Panc1 (cell line): ENCODE measurements at places on chromosomes 5 and 9.

DNA sequence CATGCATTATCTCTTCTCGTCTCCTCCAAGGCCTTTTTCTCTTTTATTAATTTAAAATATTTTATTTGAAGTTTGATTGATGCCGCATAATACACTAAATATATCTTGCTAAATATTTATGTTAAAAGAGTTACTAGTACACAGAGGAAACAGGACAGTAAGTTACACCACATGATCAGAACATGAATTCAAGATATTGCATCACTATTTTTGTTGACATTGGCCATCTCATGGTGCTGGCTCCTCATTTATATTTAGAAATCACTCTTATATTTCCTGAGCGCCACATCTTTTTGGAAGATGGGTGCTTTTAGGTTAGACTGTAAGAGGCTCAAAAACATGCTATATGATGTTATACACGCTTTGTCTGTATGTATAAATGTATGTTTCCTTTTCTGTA lies 23.0 kb downstream of the SPEF2 start:
- DNase-seq: no peak

DNA sequence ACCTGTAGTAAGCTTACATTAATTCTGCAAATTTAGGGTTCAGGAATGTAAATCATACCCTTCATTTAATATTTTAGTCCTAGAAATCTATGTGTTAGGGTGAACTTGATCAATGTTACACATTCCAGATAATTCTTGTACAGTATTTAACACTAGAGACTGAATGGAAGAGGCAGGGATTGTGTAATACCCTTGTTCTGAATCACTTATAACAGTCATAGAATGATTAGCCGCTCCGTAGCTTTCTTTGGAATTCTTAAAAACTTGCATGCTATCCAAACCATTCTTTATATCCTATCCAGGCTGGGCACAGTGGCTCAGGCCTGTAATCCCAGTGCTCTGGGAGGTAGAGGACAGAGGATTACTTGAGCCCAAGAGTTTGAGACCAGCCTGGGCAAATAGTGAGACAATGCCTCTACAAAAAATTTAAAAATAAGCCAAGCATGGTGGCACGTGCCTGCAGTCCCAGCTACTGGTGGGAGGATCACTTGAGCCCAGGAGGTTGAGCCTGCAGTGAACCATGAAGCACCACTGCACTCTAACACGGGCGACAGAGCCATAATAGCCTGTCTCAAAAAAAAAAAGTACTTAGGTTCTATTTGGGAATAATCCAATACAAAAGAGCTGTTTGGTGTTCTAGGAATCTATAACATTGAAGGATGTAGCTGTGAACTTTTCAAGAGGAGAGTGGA lies 8.3 kb downstream of the ZNF483 start:
- DNase-seq: no peak

GRCh38 chr5:148937239-148937638 lies 110.8 kb downstream of the ADRB2 start:
- DNase-seq: no peak

- no peak for DNase-seq
Measured at GRCh38 chr9:134189470-134190231, 25.3 kb upstream of the RNU6ATAC start.

GRCh38 chr5:167339205-167339604 lies 952.2 kb upstream of the WWC1 start:
- DNase-seq: no peak

GRCh38 chr9:125021069-125021468 lies 80.2 kb upstream of the GOLGA1 start:
- DNase-seq: no peak

GRCh38 chr9:113468716-113469448 lies 5.4 kb downstream of the RGS3 start:
- no peak for DNase-seq

GRCh38 chr5:135547590-135548254 lies 12.0 kb upstream of the NEUROG1 start:
- no peak for DNase-seq

- DNase-seq: no peak
Measured at GRCh38 chr5:8280711-8281363, 411.9 kb downstream of the MTRR start.

DNA sequence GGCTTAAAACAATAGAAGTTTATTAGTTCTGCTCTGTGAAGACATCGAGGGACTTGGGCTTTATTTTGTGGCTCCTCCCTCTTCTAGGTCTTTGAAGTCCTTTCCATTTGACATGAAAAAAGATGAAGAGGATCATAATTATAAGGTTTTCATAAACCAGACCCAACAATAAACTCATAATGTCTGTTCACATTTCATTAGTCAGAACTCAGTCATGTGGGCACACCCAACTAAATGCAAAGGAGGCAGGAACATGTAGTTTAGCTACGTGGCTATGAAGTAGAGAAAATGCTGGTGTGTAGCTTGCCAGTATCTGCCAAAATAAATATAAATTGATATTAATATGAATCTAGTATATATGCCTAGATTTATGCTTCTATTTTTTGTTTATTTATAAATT lies 393.9 kb upstream of the C9orf72 start:
- DNase-seq: no peak

DNA sequence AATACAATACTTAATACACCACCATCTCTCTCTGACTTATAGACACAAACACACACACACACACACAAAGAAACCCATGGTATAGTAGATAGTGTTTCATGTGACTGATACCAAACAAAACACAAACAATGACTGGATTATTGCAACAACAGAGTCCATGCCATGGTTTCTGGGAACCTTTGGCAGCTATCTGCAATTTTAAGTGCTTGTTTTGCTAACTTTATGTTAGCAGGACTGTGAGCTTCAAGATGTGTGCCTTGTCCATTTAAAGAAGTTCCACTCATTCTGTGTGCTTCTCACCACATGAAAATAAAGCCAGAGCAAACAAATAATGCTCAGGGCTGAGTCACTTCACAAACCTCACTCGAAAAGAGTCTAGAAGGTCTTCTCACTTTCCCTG lies 15.1 kb upstream of the LURAP1L start:
- no peak for DNase-seq
